ENCODE measurements at places on chromosomes 4 and X. TPM values are rescaled to one million over a fixed set of nuclear protein-coding genes. Genes with fewer than 3 reads are reported as not detected.

DNA sequence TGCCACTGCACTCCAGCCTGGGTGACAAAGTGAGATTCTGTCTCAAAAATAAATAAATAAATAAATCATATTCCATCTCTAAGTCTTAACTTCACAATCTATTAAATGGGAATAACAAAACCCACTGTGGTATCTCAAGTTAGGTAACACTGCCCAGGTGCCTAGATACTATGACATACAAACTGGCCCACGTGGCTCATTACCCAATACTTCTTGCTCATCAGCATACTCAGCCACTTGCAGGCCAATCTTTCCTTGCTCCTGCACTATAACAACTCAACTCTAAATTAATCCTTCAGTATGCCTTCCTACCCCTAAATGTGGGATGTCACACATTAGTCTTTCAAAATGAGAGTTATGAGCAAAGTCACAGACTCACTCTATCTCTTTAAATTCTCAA lies 230.1 kb downstream of the OPHN1 start:
- H3K27me3 ChIP-seq, result no peaks in the 10 kb centered on the region
- H3K4me3 ChIP-seq, result no peak overlapping the region
- DNase-seq, result no peak
- H3K27ac ChIP-seq, result no peak overlapping the region
- H3K36me3 ChIP-seq, result no peaks in the 10 kb centered on the region

GRCh38 chr4:139826426-139826825 lies 160.8 kb downstream of the MGST2 start:
- no peak overlapping the region for H3K27ac ChIP-seq
- no peaks in the 10 kb centered on the region for H3K36me3 ChIP-seq
- H3K4me3 ChIP-seq, result no peak overlapping the region
- DNase-seq, result no peak
- no peaks in the 10 kb centered on the region for H3K27me3 ChIP-seq

DNA sequence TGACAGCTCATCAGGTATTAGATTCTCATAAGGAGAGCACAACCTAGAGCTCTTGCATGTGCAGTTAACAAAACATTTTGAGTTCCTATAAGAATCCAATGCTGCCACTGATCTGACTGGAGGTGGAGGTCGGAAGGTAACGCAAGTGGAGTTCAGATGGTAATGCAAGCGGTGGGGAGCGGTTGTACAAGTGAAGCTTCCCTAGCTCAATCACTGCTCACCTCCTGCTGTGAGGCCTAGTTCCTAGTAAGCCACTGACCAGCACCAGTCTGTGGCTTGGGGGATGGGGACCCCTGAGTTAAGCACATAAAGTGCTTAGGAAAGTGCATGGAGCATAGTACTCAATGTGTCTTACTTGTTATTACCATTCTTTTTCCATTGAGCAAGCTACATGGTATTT lies 983.2 kb upstream of the IGFBP7 start:
- H3K36me3 ChIP-seq, result no peaks in the 10 kb centered on the region
- no peaks in the 10 kb centered on the region for H3K27me3 ChIP-seq
- no peak for DNase-seq
- no peak overlapping the region for H3K27ac ChIP-seq
- H3K4me1 ChIP-seq, result no peaks in the 10 kb centered on the region

DNA sequence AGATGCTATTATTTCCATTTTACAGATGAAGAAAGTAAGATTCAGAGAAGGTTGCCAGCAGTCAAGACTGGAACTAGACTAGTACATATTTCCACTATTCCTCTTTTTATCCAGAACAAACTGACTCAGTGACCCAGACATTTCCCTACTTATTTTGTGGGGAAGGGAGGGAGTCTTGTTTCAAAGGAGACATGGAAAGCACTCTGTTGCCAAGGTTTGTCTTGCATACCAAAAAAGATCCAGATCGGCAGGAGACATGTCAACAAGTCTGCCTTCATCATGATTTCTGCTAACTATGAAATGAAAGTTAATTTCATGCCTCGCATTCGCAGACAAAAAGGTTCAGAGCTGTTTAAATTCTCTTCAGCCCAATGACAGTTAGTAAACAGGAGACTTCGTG lies 328.3 kb downstream of the DHX15 start:
- no peak overlapping the region for H3K27ac ChIP-seq
- DNase-seq, result no peak
- H3K27me3 ChIP-seq, result no peaks in the 10 kb centered on the region
- no peaks in the 10 kb centered on the region for H3K36me3 ChIP-seq
- peaks cover 3% of the 10 kb centered on the region for H3K4me1 ChIP-seq
- no peak overlapping the region for H3K4me3 ChIP-seq

DNA sequence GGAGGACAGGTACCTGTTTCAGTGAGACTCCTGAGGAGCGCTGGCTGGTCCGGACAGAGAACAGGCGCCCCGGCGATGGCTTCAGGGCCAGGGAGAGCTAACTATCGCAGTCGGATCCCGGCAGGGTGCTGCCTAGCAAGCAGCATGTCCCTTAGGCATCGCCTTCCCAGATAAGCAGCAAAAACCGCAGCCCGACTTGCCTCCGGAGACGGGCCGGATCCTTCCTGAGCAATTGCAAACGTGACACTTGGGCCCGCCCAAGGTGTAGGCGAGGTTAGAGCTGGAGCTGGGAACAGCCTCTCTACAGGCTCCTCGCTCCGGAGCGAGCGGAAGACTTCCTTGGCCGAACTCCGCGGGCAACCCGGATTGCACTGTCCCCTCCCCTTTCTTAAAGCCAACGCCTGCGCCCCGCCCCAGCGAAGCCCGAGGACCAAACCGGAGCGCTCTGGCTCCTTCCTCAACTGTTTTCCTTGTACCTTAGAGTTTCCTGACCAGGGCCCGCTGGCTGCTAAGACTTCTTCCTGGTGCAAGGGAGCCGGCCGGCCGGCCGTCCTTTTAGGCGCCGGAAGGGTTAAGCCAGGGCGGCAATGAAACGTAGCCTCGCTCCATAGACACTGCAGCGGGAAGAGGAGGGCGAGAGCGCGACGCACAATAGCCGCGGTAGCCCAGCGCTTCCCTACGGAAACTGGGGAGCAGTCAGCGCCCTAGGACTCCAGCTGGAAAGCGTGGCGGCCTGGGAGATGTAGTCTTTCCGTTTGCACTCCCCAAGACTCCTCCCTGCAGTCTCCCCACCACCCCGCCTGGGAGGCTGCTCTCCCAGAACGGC lies at the start of gene OPHN1:
OPHN1 (minus strand) TSS at position 341 of the 826 bp plus-strand sequence. CDS start 475 bp downstream, outside the sequence.
- no peaks in the 10 kb centered on the region for H3K4me1 ChIP-seq
- H3K27me3 ChIP-seq, result no peaks in the 10 kb centered on the region
- peak; percentile 81 for DNase-seq
- no peaks in the 10 kb centered on the region for H3K36me3 ChIP-seq
- H3K27ac ChIP-seq, result peak within 1 kb of the TSS; percentile 71

DNA sequence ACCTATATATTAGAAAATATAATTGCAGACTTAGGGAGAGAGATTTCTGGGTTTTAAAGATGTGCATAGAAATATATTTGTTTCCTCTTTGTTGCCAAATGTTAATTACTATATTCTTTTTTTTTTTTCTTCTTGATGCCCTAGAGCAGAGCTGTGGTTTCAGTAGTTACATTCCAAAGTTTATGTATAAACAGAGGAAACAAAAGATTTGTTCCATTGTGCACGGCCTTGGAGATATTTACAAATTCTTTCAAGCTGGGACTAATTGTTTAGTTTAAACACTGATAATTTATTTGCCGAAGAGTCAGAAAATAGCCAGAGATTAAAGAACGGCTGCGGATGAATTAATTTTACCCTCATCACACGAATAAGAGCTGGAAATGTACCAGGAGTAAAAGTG lies 85.1 kb downstream of the USP46 start:
- H3K4me3 ChIP-seq, result no peak overlapping the region
- no peaks in the 10 kb centered on the region for H3K27me3 ChIP-seq
- H3K27ac ChIP-seq, result no peak overlapping the region
- no peak for DNase-seq
- no peaks in the 10 kb centered on the region for H3K36me3 ChIP-seq
- H3K4me1 ChIP-seq, result peaks cover 7% of the 10 kb centered on the region

The FAM156B gene
- 31.4 TPM for total RNA-seq

The FABP2 gene
- total RNA-seq, result not detected

DNA sequence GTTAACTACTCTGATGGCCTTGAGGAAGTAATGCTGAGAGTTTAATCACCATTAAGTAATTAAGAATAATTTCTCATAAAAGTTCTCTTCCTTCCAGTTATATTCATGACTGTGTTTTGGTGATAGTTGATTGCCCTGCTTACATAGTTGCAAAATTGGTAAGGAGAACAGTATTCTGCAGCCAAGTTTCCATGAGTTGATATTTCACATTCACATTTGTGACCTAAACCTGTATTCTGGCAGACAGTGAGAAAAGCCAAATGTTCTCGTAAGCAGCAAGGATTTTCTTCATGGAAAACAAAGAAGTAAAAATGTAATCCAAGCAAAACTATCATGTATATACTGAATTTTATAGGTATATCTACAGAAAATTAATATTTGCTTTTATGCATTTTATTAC lies 187.8 kb upstream of the NUDT6 start:
- no peak overlapping the region for H3K27ac ChIP-seq
- H3K4me3 ChIP-seq, result no peak overlapping the region
- no peaks in the 10 kb centered on the region for H3K36me3 ChIP-seq
- DNase-seq, result no peak

DNA sequence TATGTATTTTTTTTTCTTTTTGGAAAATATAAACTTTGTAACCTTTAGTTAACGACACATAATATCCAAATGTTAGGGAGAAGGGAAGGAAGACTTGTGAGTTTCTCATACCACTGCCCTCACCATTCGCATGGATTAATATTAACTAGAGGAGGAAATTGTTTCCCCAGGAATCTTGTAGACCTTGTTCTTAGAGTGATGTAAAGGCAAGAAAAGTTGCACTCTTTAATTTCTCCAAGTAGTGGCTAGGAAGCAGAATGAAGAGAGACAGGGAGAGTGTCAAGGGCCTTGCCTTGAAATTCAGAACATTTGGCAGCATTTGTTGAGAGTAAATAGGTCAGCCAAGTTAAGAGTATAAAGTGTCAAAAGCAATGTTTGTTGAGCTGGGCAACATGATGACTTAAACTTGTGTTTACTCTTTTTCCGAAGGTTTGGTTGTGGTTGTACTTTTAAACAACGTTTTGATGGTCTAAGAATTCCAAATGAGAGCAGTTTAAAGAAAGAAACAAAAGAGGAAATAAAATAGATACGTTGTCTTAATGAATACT lies 105.7 kb downstream of the TENM3 start:
- H3K36me3 ChIP-seq, result no peaks in the 10 kb centered on the region
- H3K27me3 ChIP-seq, result no peaks in the 10 kb centered on the region
- no peaks in the 10 kb centered on the region for H3K4me1 ChIP-seq
- H3K4me3 ChIP-seq, result no peak overlapping the region

- no peaks in the 10 kb centered on the region for H3K4me1 ChIP-seq
- H3K36me3 ChIP-seq, result no peaks in the 10 kb centered on the region
- peak; percentile 88 for DNase-seq
- peak overlapping the region; percentile 46 for H3K4me3 ChIP-seq
These were observed 496 bp upstream of the GAB1 start for GRCh38 chr4:143335979-143336780.

GRCh38 chr4:168731706-168732414 lies 235.0 kb downstream of the PALLD start:
- peaks cover 45% of the 10 kb centered on the region for H3K4me1 ChIP-seq
- no peaks in the 10 kb centered on the region for H3K27me3 ChIP-seq
- H3K27ac ChIP-seq, result peak overlapping the region; percentile 48
- H3K4me3 ChIP-seq, result no peak overlapping the region
- no peaks in the 10 kb centered on the region for H3K36me3 ChIP-seq

DNA sequence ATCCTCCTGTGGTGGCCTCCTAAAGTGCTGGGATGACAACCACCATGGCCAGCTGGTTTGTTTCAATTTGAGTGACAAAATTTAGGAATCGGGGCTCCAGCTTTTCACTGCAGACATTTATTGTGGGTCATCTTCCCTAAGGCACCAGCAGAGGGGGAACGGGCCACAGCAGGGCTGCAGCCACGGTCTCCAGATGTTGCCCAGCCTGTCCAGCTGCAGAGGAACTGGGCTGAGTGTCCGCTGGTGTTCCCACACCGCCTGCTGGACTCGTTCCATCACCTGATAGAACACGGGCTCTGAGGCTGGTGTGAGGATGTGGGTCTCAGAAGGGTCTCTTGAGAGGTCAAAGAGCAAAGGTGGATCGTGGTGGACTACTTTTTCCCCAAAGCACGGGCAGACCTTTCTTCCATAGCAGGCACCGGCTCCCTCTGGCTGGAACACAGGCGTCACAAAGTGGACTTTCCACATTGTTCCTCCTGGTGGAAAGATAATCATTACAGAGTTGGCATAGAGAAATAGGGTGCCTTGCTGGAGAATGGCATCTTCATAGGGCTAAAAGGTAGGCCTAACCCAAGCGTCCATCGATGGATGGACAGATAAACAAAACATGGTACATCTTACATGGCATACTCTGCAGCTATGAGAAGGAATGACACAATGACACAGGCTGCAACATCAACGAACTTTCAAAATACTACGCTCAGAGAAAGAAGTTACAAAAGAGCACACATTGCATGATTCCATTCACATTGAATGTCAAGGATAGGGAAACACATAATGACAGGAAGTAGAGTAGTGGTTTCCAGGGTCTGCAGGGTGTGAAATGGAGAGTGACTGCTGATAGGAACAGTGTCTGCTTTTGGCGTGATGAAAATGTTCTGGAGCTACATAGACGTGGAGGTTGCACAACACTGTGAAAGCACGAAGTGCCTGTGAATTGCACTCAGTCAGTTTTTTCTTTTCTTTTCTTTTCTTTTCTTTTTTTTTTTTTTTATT lies 5.9 kb upstream of the ARSD start:
- H3K36me3 ChIP-seq, result no peaks in the 10 kb centered on the region
- H3K27me3 ChIP-seq, result no peaks in the 10 kb centered on the region
- H3K4me3 ChIP-seq, result no peak overlapping the region
- DNase-seq, result no peak
- H3K27ac ChIP-seq, result no peak overlapping the region
- H3K4me1 ChIP-seq, result no peaks in the 10 kb centered on the region

GRCh38 chr4:36835246-36835645 lies 409.3 kb upstream of the NWD2 start:
- H3K27me3 ChIP-seq, result no peaks in the 10 kb centered on the region
- no peak for DNase-seq
- H3K4me1 ChIP-seq, result no peaks in the 10 kb centered on the region
- no peaks in the 10 kb centered on the region for H3K36me3 ChIP-seq
- H3K4me3 ChIP-seq, result no peak overlapping the region

The LINC00632 gene
- total RNA-seq, result 22.6 TPM

The PLS3 gene
- 331 TPM for total RNA-seq

DNA sequence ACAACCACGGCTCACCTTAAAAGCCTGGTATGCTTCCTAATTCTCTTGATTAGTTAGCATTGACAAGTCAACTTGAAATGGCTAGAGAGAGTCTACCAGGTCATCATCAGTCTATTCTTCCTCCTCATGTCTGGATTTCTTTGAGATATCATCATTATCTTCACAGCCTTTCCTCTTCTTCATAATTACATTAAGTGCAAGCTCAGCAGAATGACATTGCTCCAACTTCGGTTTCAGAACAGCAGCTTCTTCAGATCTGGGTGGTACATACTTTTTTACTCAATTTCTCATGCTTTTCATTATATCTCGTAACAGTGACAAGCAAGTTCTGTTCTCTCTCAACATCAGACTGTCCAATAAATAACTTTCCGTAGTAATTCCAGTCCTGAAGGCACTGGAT lies 337.5 kb upstream of the TENM3 start:
- no peaks in the 10 kb centered on the region for H3K36me3 ChIP-seq
- H3K27me3 ChIP-seq, result no peaks in the 10 kb centered on the region
- no peak overlapping the region for H3K4me3 ChIP-seq
- H3K27ac ChIP-seq, result no peak overlapping the region
- H3K4me1 ChIP-seq, result no peaks in the 10 kb centered on the region
- DNase-seq, result no peak

Measured in thyroid gland (tissue), 4 donors.